ENCODE measurements at places on chromosomes 1 and 21.

- no peak for DNase-seq
Measured at GRCh38 chr1:199176713-199177112, 537.9 kb downstream of the PTPRC start.

GRCh38 chr1:31145648-31146047 lies 80.1 kb upstream of the PUM1 start:
- peak; percentile 16 for DNase-seq

- DNase-seq, result no peak
Measured at GRCh38 chr1:213110349-213111300, 59.6 kb downstream of the RPS6KC1 start.

- DNase-seq, result no peak
Measured at GRCh38 chr21:45870851-45871615, 110.5 kb upstream of the COL6A1 start.

DNA sequence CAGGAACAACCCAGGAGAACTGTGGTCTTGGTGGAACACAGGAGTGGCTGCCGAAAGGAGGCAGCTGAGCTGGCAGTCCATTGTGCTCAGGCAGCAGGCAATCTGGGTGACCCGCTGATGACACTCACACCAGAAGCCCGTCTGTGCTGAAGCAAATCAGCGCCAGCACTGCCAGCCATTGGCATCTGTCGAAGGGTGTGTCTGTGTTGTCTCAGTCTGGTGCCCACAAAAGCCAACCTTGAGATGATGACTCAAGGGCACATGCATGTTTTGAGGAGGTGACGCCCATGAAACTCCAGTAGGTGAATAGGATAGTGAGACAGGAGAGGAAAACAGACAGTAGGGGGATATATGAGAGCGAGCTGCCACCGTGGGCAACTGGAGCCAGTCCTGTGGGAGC lies 167.3 kb downstream of the KAZN start:
- no peak for DNase-seq

DNA sequence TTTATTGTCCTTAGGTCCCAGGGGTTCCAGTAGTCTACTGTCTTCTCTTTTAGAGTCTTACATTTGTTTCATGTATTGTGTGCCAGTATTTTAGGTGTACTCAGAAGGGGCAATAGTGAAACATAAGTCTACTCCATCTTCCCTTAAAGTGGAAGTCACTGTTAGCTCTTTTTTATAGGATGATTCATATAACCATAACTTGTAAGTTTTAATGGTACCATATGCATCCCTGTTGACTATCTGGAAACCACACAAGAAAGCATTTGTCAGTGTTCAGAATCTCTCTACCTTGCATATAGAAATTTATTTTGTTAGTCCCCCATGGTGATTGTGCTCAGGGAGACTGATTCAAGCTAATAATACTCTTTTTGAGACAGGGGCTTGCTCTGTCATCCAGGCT lies 149.9 kb downstream of the HS2ST1 start:
- no peak for DNase-seq

- DNase-seq, result no peak
Measured at GRCh38 chr1:199273837-199274379, 635.1 kb downstream of the PTPRC start.

DNA sequence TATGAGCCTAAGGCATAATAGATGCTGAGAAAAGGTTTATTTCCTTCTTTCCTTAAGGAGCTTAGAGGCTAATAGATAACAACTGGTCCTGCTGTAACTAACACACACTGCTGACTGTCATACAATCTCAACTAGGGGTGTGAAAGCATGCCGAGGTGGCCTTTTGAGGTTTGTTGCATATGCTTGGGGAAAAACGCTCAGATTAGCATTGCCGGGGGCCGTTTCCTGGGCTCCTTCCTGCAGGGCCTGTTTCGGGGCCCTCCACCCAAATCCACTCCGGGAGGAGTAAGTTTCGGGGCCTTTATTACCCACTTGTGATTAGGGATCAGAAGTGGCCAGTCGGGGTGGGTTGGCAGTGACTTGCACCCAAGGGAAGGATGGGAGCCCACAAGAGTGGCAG lies 27.2 kb upstream of the RCSD1 start:
- no peak for DNase-seq

GRCh38 chr1:63717511-63718065 lies 56.2 kb upstream of the ROR1 start:
- DNase-seq, result no peak

- no peak for DNase-seq
Measured at GRCh38 chr1:70041317-70042045, 163.9 kb downstream of the LRRC40 start.

DNA sequence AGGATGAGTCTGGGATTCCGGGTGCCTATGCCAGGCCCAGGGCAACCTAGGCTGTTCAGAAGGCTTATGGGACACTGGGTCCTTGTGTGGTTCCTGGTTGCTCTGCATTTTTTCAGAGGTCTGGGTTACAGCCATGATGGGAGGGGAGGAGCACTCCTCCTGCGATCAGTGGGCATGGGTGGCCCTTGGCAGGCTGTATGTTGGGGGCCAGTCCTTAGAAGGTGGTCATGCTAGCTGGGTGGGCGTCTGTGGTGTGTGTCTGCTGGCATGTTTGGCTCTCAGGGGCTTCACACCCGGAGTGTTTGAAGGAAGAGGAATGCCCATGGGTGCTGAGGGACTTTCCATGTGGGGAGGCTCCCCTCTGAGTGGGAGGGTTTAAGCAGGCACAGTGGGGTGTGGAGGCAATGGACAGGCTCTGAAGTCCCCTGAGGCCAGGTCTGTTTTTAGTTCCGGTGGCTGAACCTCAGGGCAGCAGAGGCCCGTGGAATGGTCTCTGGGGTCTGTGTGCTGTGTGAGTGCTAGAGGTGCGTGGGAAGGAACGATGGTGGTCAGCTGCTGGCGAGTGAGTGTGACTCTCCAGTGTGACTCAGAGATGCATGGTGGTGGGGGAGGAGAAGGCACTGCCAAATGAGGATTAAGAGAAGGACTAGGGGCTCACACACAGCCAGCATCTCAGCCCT lies 25.3 kb downstream of the CACNA1E start:
- no peak for DNase-seq

DNA sequence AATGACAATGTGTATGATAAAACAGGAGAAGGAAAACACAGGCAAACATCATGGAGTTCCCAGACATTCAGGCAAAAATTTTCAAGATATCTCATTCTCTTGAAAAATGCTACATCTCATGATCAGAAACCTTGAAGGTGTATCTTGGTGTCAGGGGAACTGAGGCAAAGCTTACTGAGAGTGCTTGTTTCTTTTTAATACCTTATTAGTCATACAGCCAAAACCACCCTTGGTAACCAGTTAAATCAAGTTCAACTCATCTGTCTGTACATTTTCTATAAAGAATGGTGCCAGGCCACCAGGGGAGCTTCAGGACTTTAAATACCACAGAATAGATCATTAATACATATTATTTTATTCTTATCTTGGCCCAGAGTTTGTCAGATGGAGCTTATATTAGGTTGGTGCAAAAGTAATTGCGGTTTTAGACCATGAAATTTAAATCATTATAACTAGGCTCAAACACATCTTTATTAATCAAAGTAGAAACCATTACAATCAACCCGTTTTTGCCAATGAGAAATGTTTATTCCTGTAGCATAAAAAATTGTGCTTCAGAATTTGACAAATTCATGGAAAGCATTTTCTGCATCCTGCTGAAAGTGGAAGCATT lies 1036.0 kb downstream of the AMY1C start:
- no peak for DNase-seq

All from NCI-H2227 treated with DMSO at 0.1 percent for 48 hours (cell line).